ENCODE measurements at places on chromosomes 5 and 9.
A peak's percentile ranks its signal among the peaks of the same experiment; 100 is the strongest.

- no peak for DNase-seq
These were observed 330.3 kb downstream of the GADD45G start for GRCh38 chr9:89935115-89935514.

DNA sequence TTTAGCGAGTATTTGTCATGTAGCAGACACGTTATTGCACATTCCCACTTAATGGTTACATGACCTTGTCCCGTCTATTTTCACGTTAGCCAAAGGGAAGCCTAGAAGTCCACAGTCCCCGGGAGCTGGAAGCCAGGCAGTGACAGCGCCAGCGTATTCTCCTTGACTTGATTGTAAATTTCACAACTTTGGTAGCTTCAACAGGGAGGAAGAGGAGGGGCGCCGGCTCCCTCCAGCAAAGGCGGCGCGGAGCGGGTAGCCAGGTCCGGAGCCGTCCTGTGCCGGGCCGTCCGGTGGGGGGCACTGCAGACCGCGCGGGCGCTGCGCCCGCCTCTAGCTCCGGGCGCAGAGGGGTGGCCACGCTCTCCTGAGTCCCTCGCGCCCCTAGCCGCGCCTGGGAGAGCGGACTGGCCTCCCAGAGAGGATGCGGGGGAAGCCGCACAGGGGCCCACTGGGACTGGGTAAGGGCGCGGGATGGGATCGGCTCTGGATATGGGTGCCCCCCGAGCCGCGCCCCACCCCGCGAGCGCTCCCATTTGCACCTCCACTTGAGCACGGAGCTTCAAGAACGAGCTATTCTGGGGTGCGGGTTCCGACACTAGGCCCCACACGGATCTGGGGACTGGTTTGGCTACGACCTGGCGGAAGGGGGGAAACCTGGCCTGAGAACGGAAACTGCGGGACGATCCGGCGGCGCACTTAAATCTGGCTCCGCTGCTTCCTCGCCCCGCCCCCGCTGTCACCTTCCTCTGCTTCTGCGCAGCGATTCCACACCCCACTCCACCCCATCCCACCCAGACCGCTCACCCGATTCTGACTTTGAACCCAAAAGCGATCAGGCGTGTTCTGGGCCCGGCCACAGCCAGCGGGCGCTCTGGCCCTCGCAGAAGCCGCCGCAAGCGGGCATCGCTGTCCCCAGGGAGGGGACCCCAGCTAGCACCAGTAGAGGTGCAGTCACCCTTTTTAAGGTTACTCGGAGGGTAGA, 23.8 kb downstream of the KLF4 start:
- peak; percentile 16 for DNase-seq

DNA sequence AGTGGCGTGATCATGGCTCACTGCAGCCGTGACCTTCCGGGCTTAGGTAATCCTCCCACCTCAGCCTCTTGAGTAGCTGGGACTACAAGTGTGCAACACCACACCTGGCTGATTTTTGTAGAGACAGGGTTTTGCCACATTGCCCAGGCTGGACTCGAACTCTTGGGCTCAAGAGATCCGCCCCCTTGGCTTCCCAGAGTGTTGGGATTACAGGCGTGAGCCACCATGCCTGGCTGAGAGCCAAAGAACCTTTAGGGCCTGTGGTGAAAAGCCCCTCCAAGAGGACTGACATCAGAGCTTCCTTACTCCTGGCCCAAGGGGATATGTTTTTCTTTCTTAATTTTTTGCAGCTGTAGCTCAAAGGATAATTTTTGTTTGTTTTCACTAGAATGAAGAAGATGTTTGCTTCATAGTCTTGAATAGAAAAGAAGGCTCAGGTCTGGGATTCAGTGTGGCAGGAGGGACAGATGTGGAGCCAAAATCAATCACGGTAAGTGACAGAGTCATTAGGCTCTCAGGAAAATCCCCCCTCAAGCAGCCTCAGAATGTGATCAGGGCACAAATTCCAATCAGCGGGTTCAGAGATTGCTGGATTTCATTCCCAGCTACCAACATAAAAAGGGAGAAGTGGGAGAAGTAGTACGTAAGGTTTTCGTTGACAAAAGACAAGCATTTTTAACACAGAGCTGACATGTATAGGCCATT, 77.1 kb downstream of the GOLPH3 start:
- no peak for DNase-seq

GRCh38 chr9:8014997-8015682, 215.6 kb upstream of the DMAC1 start:
- DNase-seq = no peak

- no peak for DNase-seq
These were observed 169.7 kb upstream of the TBCA start for GRCh38 chr5:77945874-77946273.

DNA sequence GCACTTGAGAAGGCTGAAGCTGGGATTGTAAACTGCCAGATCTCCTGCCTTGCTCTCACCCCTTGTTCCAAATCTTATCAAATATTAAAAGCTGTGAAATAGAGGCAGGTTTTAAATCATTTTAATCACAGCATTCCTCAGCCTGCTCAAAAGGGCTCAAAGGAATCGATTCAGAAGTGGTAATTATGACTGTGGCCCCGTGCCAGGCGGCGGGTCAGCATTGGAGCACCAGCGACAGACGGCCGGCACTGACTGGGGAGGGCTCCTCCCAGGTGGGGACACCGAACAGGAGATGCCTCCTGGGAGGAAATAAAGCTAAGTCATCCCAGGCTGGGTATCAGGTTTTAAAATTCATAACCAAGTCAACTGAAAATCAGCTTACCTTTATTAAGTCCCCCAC, 66.7 kb downstream of the KCNIP1 start:
- DNase-seq = no peak

GRCh38 chr9:114256827-114257328, 66.0 kb upstream of the ORM1 start:
- DNase-seq = no peak

DNA sequence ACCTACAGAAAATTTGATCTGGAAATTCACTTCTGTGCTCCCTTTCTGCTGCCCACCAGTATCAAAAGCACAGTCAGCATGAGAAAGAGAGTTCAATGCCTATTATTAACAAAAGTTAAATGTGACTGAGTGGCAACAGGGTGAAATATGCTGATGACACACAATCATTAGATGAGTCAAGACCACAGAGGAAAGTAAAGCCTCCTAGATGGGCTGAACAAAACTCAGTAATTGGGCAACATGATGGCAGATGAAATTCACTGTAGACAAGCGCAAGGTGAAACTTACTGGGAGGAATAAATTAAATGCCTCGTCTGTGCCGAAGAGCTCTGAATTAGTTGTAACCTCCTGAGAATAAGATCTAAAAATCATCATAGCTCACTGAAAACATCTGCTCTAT, 752.8 kb downstream of the IRX1 start:
- DNase-seq = no peak

DNA sequence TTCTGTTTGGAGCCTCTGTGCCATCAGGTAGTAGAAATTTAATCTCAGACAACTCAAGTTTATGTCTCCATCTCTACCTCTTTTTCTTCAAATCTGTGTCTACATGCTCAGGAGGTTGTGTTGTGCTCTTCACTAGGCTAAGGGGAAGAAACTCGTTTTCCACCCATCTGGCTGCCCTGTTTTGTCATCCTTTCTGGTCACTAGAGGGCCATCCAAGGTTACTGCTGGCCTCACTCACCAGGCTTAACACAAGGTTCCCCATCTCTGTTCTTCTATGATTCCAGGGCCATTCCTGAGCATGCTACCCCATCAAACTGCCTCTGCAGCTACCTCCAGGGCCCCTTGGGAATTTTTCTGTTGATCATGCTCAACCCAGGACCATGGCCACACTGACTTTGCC, 213.3 kb upstream of the FBXL7 start:
- DNase-seq = no peak

DNA sequence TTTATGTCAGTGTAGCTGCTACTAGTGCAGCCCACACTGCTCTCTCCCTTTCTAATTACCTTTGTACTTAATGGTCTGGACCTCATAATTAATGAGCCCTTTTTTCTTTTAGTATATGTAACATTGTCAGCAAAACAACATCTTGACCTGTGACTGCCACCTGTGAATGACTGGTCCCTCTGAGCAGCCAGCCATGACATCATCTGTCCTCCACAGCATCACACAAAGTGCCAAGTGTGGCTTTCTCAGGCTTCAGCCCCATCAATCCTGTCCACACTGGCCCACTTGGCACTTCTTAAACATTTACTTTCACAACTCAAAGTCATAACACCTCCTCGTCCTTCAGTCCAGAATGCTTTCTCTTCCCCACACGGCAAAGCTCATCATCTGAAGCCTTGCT, 104.7 kb downstream of the GPR21 start:
- no peak for DNase-seq

DNA sequence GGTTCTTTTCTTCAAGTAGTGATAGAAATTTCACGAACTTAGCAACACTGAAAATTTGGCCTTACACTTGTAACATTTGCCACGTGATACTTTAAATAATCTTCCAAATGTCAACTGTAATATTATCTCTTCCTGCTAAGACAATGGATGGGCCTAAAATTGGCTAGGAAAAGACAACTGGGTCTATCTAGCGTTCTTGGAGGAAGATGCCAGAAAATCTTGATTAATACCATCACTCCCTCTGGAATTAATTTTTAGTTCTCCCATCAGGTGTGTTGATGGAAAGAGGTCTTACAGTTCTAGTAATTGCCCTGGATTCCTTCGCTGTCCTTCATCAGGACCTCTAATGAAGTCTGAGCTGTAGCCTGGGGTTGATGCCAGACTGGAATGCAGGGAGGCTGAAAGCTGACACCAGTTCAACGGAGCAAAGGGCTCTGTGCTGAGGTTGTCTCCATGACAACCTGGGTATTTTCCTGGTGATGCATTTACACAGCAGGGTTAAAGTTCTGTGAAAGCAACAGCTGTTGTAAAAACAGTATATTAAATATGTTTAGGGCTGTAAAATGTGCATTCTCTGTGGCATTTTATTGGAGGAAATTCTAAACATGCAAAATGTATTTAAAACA, 92.3 kb downstream of the GAS1 start:
- DNase-seq = no peak

- DNase-seq = peak; percentile 75
These were observed 3.2 kb upstream of the CCL27 start for GRCh38 chr9:34665381-34666250.

DNA sequence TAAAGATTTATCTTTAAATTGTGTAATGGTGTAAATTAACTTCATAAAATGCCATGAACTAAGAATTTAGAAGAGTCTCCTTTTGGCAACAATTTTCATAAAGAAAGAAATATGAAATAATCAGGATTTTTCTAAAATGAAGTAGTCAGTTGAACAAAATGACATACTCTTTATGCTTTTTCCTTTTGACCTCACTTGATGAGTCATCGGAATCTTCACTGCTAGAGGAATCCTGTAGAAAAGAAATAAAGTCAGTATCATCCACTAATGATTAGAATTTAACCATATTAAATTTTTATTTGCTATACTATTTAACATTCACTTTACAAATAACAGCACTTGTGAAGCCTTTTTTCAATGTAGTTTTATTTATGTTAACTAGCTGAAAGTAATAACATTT, 26.1 kb downstream of the CHD1 start:
- DNase-seq = no peak

- no peak for DNase-seq
These were observed 8.7 kb downstream of the STK10 start for GRCh38 chr5:172178991-172179989.

DNA sequence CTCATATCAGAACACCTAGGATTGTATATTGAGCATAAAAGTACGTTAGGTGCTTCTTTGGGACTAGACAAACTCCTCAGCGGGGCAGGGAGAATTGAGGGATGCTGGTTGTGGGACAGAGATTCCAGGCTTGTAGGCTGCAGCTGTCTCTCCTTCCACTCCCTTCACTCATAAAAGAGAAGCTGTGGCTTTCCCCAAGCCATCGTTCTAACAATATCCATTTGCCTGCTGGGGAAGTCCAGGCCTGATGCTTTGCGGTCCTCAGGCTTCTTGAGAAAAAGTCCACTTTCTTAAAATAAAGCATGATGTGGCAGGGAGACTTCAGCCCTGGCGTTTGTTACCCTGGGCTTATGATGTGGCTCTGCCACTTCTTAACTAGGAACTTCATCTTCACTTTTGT, 129.3 kb upstream of the OSMR start:
- DNase-seq = no peak

- no peak for DNase-seq
These were observed 29.1 kb upstream of the GRIA1 start for GRCh38 chr5:153461341-153461740.

DNA sequence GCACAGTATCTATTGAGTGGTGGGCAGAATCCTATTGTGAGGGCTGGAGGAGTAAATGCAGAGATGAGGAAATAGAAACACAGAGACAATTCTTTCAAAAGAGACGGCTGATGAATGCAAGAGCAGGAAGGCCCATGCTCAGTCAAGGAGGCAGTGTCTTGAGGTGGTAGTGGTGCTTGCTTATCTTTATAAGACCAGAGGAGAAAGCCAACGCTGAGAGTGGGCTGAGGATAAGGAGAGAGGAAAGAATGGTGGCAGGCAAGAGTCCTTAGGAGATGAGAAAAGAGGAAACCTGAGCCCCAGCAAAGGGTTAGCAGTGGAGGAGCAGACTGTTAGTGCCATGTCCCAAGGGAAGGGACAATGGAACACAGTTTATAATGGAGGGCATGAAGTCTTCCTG, 86.0 kb downstream of the SNCAIP start:
- no peak for DNase-seq

GRCh38 chr5:171483551-171484135, 64.2 kb downstream of the FGF18 start:
- no peak for DNase-seq

- no peak for DNase-seq
These were observed 46.6 kb downstream of the CACNA1B start for GRCh38 chr9:137924169-137924568.

DNA sequence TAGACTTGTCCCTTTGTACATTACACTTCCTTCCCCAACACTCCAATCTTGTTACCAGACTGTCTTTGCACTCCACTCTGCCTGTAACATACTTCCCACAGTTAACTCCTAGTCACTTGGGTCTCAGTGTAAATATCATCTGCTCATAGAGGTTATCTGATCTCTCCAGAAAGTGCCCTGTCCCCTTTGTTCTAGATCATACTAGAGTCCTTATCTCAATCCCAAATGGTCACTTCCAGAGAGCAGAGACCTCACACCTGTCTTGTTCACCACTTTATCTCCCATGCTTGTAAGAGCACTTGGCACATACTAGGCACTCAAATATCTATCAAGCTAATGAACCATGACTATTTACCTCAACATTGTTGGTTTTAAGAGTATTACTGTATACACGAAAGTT, 30.4 kb downstream of the SETX start:
- DNase-seq = no peak

GRCh38 chr5:19987612-19988361, at the start of gene CDH18:
Gene CDH18, minus strand, starts transcription at chr5:19988200. Its CDS starts 149,214 bp downstream, at chr5:19838986.
- no peak for DNase-seq

- DNase-seq = no peak
These were observed 20.3 kb upstream of the NINJ1 start for GRCh38 chr9:93154293-93154903.

DNA sequence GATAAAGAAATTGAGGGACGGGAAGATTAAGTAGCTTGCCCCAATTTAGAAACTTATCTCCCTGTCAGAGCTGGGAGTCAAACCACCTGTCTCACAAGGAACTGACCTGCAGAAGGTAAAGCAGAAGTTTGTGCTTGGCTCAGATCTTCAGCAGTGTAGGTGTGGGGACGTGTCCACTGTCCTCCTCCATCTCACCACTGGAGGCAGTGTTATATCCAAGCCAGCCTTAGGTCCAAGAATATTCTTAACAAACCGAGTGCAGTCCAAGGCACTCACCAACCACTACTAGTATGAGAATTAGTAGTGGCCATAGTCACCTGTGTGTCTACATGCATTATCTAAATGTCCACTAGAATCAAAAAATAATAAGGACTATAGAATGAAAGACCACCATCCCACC, 86.3 kb upstream of the IRX1 start:
- no peak for DNase-seq

Data from stimulated activated CD4-positive, alpha-beta T cell treated with anti-CD3 and anti-CD28 coated beads, Interleukin-1b, Interleukin-23, amount 100 ng/mL, for 24 hours (primary cell).